ENCODE measurements at places on chromosomes 16 and 17. TPM values are rescaled to one million over a fixed set of nuclear protein-coding genes. Genes with fewer than 3 reads are reported as not detected.

The SAMD14 gene
- 5.5 TPM for total RNA-seq

The RDM1 gene
- total RNA-seq = not detected

The DLG4 gene
- total RNA-seq = 18.3 TPM

The PLLP gene
- total RNA-seq = 0.24 TPM

The TEX19 gene
- not detected for total RNA-seq

The CCL16 gene
- total RNA-seq = not detected
